ENCODE measurements at places on chromosomes 5 and 9.

DNA sequence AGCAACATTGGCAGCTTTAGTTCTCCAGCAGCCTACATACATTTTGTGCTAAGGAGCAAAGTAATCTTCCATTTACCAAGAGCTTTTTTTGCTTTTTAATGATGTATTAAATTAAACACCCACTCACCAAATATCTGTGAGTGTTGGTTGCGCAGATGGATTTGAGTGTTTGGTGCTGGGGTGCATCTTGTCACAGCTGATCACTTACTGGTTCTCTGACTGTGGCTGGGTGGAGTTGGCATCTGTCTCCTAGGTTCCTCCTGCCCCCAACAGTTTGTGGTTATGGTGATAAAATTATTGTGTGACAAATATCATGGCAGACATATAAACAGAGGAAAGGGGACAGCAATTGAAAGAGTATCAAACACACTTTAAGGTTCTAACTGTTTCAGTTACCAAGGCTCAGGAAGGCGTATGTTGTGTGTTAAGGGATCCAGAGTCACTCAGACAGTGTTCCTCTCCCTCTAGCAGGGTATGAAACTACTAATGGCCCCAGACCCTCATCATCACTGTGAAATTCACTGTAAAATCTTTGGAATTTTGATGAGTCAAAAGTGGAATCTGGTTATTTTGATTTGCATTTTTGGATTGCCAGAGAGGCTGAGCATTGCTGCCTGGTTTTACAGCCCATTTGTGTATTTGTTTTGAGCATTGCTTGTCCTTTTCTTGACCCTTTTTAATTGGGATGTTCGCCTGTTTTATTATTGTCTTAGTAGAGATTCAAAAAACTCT is 81.7 kb downstream of the PDE8B start:
- DNase-seq, result no peak

- no peak for DNase-seq
Observed at GRCh38 chr9:17422994-17423680, 155.7 kb upstream of the SH3GL2 start.

- DNase-seq, result no peak
Observed at GRCh38 chr5:116453988-116454411, 120.6 kb downstream of the SEMA6A start.

DNA sequence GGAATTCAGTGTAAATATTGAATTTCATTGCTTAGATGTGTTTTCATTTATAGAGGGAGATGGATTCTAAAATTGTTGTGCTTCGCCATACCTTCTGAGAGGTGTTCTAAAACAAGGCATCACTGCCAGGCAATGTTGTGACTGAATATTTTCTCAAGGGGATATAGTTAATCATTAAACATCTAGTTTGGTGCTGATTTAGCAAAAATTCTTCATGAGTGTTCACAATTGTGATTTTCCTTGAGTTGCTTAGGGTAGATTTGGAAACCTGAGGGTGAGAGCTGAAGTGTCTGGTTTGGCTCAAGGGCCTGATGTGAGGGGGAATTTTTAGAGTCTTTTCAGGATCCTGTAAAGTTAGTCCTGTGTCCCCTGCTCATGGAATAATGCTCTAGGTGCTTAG is 104.5 kb downstream of the MAT2B start:
- no peak for DNase-seq

DNA sequence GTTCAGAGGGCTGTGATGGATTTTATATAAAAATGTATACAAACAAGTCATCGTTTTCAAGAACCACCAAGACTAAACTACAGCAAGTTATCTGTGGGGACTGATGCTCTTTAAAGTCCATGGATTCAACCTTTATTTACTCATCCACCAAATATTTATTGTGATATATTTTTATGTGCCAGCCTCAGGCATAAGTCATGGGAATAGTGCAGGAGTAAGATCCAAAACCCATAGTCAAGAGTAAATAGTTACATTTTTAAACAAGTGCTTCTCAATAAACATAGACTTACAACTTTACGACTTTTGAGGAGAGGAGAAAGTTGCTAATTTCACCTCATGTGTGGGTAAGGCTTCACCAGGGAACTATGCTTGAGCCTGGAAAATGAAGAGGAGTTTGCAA is 24.6 kb downstream of the MACIR start:
- no peak for DNase-seq

DNA sequence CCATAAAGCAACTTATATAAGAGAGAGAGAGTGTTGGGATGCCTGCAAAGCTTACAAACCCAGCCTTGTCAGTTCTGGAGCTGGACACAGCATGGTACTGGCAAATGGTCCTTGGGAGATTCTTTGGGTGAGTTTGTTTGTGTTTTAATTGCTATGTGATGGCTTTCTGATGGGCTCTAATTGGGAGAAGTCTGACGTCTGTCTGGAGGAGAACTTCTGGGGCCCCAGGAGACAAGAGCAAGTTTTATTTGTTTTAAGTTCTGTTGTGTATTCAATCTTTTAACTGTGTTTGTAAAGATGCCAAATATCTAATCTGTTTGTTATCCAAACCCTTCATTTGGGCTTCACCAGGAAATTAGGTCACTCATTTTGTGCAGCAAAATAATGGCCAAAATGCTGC is 50.3 kb upstream of the AFAP1L1 start:
- DNase-seq, result no peak

GRCh38 chr9:70580606-70581195 is 166.2 kb upstream of the KLF9 start:
- DNase-seq, result no peak

GRCh38 chr9:13857521-13857920 is 456.4 kb downstream of the NFIB start:
- no peak for DNase-seq

- no peak for DNase-seq
Observed at GRCh38 chr5:146475190-146475780, 28.2 kb downstream of the TCERG1 start.

- DNase-seq, result no peak
Observed at GRCh38 chr5:153525536-153525935, 35.1 kb downstream of the GRIA1 start.

- DNase-seq, result no peak
Observed at GRCh38 chr5:76850543-76851145, 830 bp downstream of the S100Z start.

DNA sequence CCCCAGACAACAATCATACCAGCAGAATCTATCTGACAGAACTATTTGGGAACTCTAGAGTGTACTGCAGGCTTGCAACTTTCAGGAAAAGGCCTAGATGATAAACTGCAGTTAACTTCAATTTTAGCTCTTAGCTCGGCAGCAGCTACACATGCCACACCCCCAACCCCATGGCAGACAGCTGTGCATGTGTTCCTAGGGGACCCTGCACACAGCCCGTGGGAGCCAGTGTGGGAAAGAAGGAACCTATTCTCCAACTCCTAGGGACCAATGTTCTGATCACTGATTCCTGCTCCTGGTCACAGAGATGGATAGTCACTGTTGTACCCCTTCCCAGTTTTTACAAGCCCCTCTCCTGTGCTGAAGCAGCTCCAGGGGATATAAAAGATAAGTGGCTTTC is 179.6 kb downstream of the DRD1 start:
- no peak for DNase-seq

GRCh38 chr5:72692231-72692637 is 124.2 kb upstream of the TNPO1 start:
- DNase-seq, result no peak

GRCh38 chr9:28810388-28811075 is 1237.3 kb upstream of the C9orf72 start:
- DNase-seq, result no peak

DNA sequence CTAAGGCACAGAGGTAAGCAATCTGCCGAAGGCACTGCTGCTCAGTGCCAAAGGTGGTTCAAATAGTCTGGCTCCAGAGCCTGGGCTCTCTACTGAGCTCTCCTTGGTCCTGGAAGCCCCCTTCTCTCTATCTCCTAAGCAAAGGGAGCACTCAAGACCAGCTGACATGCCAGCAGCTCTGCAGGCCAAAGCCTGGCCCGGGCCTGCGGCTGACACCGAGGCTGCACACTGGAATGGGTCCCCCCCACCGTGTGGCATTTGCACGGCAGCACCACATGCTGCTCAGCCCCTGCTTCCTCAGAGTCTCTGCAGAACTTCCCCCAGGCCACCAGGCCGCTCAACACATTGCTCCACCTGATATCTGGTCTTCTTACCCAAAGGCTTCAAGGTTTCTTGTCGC is 57.8 kb upstream of the GOLPH3 start:
- DNase-seq, result no peak

- DNase-seq, result no peak
Observed at GRCh38 chr9:117074342-117074662, 340.6 kb downstream of the ASTN2 start.

DNA sequence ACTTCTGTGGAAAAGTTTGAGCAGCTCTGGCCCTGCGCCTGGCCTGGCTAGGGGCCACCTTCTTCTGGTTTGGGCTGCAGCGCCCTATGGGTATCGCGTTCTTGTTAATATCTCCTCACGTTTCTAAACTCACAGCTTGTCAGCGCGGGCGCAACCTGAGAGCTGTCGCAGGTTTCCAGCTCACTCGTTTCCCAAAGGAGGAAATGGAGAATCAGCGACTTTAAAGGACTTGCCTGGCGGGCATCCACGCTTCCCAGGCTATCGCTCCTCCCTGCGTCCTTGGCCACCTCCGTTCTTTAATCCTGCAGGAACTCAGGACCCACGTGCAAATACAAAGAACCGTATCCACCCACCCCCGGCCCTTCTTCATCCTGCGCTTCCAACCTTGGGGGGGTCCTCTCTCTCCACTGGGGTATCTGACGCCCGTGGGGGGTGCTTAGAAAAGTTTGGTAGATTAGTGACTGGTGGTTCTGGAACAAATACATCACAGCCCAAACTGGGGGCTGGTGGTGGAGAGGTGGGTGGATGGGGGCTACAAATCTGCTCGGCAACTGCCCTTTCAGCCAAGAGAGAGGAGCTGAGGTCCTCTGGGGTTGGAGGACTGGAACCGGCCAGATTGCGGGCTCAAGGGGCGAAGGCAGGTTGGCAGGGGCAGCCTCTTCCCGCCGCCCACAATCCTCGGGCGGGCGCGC is 578 bp upstream of the PSAT1 start:
- DNase-seq, result peak; percentile 6

- peak; percentile 28 for DNase-seq
Observed at GRCh38 chr9:71897577-71897976, 13.4 kb downstream of the ABHD17B start.

GRCh38 chr9:126515873-126516505 is 97.7 kb upstream of the LMX1B start:
- DNase-seq, result no peak

GRCh38 chr9:95808011-95808410 is 67.5 kb upstream of the ERCC6L2 start:
- no peak for DNase-seq

GRCh38 chr9:134066526-134066912 is 1.3 kb downstream of the BRD3 start:
- no peak for DNase-seq

- no peak for DNase-seq
Observed at GRCh38 chr5:79181419-79182022, 54.4 kb upstream of the JMY start.

- no peak for DNase-seq
Observed at GRCh38 chr5:35087991-35088390, 40.2 kb upstream of the AGXT2 start.

- no peak for DNase-seq
Observed at GRCh38 chr5:137129886-137130680, 369.0 kb downstream of the SPOCK1 start.

- no peak for DNase-seq
Observed at GRCh38 chr5:128494516-128494915, 43.5 kb downstream of the FBN2 start.

DNA sequence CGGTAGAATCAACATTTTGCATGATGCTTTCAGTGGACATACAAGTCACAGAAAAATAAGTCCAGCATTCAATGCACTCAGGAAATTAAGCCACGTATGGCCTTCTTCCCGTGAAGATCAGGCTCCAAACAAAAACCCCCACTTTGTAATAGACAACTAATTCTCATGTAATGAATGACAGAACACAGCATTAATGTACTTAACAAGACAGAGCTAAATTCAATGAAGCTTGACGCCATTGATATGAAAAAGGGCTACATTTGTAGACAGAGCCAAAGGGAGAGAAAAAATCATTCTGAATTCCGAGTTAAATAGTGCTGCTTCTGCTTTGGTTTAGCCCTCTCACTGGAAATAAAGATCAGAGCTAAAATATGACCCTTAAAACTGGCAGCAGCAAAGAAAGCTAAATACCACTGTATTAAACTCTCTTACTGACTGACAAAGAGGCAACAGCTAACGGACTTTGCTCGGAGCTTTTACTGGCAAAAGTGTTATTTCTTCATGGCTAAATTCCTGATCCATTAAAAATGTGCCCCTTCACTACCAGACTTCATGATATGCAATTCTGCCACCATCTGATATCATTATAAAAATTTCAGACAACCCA is 250.5 kb downstream of the BNC2 start:
- DNase-seq, result no peak

GRCh38 chr5:32384621-32385020 is 59.9 kb downstream of the ZFR start:
- DNase-seq, result no peak

GRCh38 chr5:151770383-151771258 is 1.1 kb upstream of the G3BP1 start:
- no peak for DNase-seq

- no peak for DNase-seq
Observed at GRCh38 chr5:116076496-116076895, 8.3 kb upstream of the COMMD10 start.

DNA sequence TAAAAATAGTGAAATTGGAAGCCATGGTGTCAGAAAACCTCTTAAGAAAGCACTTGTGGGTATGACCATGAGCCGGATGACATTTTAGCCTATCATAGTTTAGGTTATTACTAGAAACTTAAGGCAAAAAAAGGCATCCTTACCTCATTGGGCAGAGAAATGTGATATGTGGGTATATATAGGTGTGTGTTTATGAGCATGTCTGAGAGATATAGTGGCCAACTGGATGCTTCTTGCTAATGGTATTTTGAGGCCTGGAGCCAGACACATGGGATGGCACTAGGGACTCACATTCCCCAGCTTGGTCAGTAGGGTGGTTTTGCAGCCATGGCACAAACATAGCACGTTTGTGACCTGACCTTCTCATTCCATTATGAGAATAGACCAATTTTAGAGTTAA is 295.6 kb upstream of the MEF2C start:
- DNase-seq, result no peak

DNA sequence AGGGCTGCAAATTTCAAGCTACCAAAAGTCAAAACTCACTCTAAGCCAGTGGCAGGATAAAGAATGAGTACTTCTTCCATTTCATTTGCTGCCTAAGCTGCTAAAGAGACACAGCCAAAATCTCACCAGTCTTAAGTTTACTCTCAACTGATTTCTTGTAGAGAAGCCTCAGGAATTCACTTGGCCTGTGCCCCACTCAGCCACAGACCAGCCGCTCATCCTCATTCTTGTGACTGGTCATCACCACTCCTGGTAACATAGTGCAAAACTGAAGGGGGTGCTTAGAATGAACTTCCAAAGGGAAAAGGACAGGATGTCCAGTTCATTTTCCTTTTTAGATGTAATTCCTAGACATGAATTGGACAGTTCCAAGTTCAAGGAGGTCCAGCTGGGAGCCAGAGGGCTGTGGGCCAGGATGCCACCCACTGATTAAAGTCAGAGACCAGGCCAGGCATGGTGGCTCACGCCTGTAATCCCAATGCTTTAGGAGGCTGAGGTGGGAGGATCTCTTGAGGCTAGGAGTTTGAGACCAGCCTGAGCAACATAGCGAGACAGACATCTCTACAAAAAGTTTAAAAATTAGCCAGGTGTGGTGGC is 72.7 kb upstream of the RANBP3L start:
- DNase-seq, result no peak
